Left renal cortex interstitium (tissue), 4 donors: ENCODE measurements at places on chromosomes 2 and 18. TPM values are rescaled to one million over a fixed set of nuclear protein-coding genes. Genes with fewer than 3 reads are reported as not detected.

- no peak for DNase-seq
Observed at GRCh38 chr2:151299920-151300539, 10.6 kb upstream of the NMI start.

DNA sequence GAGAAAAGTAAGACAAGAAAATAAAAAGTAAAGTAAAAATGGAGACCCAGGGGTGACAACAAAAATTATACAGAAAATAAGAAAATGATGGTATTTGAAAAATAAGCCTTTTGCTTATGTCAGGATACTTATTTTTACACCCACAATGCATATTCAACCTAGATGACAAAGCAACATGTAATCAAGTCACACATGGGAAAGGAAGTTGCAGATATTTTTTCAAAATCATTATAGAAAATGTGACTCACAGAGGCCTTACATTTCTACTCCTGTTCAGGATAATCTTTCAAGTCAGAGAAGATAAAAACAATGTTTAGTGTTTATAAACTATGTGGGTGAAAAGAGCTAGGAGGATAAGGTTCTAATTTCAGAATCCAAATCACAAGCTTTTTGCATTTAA is 275.3 kb upstream of the UBE2E3 start:
- DNase-seq: no peak

- no peak for DNase-seq
Observed at GRCh38 chr2:60353863-60354262, 199.6 kb downstream of the BCL11A start.

GRCh38 chr2:215604606-215605005 is 168.7 kb upstream of the FN1 start:
- no peak for DNase-seq

DNA sequence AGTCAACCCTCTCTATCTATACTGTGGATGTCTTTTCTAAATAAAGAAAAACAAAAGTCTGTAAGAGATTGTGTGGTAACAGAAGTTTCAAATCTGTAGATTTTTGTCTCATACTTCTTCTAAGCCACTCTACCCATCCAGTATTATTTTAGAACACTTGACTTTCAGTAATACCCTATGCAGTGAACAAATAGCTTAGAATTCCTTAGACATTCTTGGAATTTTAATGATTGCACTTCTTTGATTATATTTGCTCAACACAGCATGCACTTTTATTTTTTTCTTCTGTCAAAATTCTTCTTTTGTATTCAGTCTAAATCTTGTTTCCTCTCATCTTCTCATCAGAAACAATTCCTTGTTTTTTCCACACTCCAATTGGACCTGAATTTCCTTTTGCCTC is 1080.2 kb downstream of the SUCLG1 start:
- no peak for DNase-seq

- no peak for DNase-seq
Observed at GRCh38 chr2:239262484-239263230, 138.2 kb downstream of the HDAC4 start.

DNA sequence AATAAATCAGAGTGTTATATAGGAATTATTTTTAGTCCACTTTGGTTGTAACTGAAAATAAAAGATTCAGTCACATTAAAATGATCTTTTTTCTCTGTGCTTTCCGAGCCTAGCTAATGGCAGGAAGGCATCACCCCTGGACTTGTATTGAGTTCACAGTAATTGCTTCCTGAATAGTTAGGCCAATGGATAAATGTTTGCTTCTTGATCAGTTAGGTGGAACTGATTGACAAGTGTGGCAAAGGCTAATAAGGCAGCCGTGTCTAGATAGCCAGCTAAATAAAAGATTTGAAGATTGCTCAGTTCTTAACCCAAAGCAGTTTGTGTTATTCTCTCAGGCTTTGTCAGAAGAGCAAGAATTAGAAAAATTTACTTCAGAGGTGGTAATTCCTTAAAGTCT is 20.8 kb downstream of the FAM171B start:
- DNase-seq: no peak

DNA sequence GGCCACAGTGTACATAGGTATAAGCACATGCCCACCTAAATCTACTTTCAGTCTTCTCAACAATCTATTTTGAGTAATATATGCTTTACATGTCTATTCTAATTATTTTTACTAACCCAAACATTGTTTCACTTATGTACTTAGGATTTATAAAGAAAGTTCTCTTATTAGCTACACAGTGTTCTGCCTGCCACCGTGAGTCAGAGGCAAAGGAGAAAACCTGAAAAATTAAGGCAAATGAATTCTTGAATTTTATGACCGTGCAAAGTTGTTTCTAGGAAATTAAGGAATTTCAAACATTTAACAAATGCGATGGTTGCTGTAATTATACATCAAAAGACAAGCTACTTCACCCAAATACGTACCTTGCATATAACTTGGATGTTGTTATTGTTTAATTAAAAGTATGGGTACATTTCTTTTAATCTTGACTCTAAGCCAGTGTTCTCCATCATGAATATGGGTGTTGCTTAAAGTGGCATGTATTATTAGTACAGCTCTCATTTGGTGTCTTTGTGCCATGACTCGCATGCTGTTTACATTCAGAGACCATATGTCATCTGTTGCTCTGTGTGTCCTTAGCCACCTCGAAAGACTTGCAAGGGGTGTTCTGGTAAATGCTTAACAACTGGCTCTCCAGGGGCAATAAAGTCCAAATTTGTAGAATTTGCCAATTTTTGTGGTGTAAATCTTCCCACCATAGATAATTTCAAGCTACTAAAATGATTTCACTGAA is 154.3 kb upstream of the FN1 start:
- no peak for DNase-seq

Gene SH3BP4
- 46.5 TPM for polyA plus RNA-seq

Gene ALKAL2
- polyA plus RNA-seq: 5.6 TPM

Gene TEX44
- polyA plus RNA-seq: not detected

Gene FAM98A
- 44.2 TPM for polyA plus RNA-seq

Gene POTEC
- polyA plus RNA-seq: not detected
